ENCODE measurements at places on chromosomes 7 and 10.

DNA sequence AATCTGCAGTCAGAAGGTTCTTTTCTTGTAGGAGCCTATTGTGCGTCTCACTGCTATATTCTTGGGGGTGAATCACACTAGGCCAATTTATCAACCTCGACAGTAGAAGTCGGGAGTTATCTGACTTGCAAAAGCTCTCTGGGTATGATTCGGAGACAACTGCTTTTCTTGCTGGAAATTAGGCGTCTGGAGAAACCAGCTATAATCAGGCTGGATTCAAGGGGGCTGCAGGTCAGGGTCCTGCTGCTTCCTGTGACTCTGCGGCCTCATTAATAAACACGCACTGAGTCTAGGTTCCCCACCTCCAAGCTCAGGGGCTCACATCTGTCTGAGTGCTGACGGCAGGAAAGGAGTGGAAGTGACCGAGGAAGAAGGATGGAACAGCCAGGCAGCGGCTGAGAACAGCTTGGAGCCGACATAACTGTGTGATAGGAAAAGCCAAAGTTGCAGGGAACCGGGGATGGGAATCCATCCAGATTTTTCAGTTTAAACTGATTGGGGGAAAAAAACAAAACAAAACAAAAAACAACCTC lies 184.6 kb downstream of the FANK1 start:
- DNase-seq: no peak

- no peak for DNase-seq
These were observed 164.2 kb downstream of the HDAC9 start for GRCh38 chr7:18659746-18660145.

DNA sequence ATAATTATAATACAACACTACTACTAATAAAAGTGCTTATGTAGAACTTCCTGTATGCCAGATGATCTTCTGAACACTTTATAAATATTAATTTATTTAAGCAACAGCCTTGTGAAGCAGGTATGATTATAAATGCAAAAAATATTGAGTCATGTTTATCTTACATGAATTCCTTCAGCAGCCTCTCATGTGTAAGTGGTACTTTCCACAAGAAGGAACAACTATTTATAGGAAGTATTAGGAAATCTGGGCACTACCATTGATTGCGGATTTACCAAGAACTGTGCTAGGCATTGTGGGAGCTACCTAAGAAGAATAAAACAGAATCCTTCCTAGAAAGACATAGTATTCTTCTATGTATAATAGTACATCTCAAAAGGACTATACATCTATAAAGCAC lies 10.7 kb upstream of the STEAP4 start:
- no peak for DNase-seq

- DNase-seq: no peak
These were observed 3.1 kb upstream of the ADAM12 start for GRCh38 chr10:126391192-126391885.

- DNase-seq: no peak
These were observed 77.8 kb downstream of the TCF7L2 start for GRCh38 chr10:113027574-113028455.

DNA sequence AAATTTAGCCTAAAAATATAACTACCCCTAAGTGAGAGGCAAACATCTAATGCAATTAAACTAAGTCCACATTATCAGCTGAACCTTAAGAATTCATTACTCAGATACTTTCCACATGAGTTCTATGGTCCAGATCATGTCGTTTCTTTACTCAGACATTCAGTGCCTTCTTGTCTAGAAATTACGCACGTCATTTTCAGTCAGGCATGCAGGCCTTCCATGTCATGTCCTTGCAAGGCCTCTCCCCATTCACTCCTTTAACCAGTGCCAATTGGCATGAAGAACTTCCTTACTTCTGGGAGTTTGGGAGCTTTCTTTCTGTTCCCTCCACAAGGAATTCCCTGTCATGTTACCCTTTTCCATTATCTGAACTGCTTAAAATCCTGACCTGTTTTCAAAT lies 118.8 kb downstream of the NRP1 start:
- no peak for DNase-seq

- no peak for DNase-seq
These were observed 29.0 kb upstream of the OGDHL start for GRCh38 chr10:49791100-49791499.

- no peak for DNase-seq
These were observed 1.9 kb downstream of the MRPS33 start for GRCh38 chr7:141012696-141013344.

GRCh38 chr10:113059371-113059780 lies 109.3 kb downstream of the TCF7L2 start:
- no peak for DNase-seq

- no peak for DNase-seq
These were observed 30.3 kb downstream of the ARID5B start for GRCh38 chr10:61931620-61932332.

- DNase-seq: no peak
These were observed 31.9 kb downstream of the NEUROD6 start for GRCh38 chr7:31308652-31309051.

DNA sequence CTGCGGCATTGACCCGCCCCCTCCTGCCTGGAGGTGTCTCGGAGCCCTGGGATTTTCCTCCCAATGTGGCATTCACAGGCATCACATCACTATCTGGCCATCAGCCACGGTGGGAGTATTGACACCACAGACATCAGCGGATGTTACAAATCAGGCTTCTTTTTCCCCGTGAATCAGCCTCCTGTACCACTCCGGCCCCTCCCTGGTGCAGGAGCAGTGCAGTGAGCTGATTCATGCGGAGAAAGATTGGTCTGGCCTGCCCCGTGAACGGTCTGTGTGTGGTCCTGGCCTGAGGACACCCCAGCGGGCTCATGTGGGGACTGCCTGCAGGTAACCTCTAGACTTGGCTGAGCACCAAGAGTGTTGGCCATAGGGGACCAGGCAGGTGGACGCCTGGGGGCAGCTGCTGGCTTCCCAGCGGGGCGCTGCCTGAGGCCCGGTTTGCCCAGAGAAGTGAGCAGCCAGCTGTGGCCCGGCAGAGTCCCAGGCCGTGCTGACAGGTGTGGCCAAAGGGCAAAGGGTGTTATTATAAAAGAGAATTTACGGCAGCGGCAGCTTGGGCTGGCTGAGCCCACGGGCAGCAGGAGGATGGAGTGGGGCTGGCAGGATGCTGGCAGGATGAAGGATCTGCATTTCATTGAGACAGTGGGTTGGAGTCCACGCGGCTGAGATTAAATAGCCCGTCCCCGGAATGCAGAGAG lies 32.1 kb upstream of the GNA12 start:
- DNase-seq: no peak

GRCh38 chr7:179209-179681 lies 13.1 kb upstream of the FAM20C start:
- DNase-seq: no peak

DNA sequence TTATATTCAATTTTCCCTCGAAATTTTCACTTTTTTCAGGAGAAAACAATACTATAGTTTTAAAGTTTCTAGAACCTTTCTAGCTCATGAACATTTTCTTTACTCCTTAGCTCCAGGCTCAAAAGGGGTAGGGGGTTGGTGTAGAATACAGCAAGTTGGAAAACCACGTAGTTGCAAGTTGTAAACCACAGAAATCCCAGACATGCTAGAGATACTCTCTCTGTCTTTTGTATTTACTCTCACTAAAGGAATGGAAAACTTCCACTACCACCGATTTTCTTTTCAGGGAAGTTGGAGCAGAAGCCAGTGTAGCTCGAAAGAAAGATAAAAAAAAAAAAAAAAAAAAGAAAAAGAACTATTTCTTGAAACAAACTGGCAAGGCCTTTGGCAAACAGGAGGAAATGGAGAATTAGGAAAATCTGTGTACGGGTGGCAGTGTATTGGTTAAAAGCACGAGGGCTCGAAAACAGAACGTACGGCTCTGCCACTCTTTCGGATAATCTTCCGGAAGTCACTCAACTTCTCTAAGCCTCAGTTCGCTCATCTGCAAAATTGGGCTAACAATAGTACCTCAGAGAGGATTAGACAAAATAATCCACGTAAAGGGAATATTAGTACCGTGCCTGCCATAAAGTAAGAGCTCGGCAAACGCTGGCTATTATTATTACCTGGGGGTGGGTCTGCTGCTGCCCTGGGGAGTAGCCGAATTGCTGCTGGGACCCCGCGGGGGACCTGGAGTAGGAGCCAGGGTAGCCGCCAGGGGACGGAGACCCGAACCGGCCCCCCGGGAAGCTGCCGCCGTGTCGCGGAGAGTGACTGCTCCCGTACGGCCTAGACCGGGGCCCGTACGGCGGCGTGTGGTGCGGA lies 628 bp downstream of the MPLKIP start:
- DNase-seq: no peak

DNA sequence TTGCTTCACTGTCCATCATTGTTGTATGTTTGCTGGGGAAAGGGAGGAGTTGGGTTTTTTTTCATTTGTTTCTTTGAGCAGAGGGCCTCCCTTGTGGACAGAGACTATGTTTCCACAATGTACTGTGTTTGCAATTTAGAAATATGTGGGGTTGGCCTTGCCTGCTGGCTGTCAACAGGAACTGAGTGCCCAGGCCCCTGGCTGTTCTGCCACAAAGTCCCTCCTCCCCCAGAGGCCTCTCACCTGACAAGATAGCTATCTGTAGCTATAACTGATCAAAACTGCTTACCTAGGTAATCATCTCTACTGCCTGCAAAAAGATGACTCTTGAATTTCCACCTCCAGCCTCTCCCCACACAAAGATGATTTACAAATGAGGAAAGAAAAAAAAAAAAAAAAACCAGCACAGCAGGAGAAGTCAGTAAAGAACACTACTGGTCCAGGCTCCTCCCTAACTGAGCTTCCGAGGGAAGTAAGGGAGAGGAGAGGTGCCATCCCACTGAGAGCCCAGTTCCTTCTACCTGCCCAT lies 121.8 kb downstream of the SGMS1 start:
- DNase-seq: no peak

DNA sequence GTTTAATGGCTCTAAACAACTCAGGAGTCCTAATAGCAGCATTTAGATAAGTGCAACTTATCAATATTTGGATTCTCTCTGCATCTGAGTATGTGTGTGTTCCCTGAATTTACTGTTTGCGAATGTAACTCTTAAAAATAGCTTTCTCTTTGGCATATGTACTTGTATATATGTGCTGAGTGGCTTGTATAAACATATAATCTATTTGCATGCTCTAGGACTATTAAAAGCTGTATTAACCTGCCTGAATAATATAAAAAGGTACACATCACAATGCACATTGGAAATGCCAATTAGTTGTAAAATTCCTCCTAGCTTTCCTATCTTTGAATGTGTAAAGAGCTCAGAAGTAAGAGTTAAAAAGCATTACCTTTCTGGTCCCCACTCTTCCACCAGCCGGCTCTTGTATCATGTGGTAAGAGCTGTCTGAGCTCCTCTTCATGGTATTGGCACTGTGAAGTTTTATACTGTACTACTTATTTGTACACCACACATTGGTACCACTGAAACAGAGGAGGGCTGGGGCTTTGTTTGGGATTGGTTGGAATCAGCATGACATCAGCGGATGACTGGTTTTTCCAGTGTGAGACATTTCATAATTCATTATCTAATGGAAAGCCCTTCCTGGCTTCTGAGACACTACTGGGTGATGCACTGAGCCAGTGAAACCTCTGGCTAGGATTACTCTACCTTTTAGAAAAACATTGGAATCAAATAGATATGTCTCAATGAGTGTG lies at the start of gene INHBA:
Gene INHBA (minus strand): TSS at position 456 of the 737 bp plus-strand sequence. CDS start 2,716 bp downstream, outside the sequence.
- DNase-seq: no peak

DNA sequence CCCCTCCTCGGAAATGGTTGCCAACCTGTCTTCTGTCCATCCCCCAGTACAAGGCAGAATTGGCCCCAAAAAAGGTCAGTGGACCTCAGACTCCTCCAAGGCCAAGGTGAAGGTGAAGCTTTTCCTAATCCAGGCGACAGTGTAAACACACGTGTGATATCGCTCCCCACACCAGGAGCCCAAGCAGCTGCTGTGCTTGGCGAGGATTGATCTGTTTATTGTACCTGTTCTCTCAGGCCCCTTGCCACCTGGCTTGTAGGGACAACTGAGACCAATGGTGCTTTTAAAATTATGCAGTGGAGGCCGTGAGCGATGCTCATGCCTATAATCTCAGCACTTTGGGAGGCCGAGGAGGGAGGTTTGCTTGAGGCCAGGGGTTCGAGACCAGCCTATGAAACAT lies 66.1 kb upstream of the GTF2IRD1 start:
- no peak for DNase-seq

DNA sequence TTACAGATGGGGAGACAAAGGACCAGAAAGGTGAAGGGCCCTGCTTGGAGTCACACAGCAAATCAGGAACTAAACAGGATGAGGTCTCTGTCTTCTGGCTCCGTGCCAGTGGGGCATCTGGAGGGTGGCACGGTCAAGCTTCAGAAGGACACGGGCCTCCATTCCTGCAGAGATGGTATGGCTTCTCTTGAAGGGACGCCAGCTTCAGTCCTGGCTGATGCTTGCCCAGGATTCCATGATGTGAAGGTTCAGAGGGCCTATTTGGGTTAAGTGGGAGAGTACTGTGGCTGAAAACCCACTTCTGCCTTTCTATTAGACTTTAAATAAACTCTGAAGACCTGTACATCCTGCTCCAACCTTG lies 6.1 kb downstream of the RAMP3 start:
- no peak for DNase-seq

DNA sequence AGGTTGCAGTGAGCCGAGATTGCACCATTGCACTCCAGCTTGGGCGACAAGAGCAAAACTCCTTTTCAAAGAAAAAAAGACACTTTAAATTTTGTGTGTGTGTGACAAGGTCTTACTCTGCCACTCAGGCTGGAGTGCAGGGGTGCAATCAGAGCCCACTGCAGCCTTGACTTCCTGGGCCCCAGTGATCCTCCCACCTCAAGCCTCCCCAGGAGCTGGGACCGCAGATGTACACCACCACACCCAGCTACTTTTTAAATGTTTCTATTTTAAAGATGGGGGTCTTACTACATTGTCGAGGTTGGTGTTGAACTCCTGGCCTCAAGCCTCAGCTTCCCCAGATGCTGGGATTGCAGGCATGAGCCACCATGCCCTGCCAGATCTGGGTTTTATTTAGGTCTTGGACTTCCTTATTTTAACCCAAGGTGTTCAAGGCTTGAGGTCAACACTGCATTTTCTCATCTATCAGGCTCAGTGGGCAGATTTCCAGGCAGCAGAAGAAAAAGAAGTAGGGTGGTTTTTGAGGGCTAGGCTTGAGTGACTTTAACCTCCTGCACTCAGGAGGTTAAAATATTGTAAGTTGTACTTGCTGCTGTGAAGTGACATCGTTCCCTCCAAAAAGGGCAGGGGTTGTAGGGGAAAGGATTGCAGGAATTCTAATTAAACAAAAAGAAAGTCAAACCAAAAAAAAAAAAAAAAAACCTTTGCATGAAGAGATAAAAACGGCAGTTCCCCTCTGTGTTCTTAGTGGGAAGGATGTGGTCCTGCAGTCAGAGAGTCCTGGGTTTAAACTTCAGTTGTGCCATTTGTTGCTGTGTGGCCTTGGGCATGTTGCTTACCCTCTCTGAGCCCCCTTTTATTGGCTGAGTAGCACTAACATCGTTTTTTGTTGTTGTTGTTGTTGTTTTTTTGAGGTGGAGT lies 71.5 kb downstream of the CARD11 start:
- DNase-seq: no peak

DNA sequence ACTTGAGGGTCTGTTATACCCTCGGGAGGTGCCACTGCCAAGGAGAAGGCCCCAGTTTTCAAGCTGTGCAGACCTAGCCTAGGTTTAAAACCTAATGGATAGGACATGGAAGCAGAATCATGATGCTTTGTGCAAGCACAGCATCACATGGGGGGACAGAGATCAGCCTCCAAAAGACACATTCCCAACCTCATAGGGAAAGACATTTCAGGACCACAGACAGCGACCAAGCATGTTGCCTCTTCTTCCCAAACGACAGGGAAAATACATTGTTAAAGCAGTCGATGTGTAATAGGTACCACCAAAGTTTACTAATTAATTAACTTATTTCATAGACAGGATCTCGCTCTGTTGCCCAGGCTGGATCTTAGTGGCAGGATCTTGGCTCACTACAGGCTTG lies 573.9 kb downstream of the TCERG1L start:
- no peak for DNase-seq

- DNase-seq: no peak
These were observed 31.3 kb downstream of the CACUL1 start for GRCh38 chr10:118723466-118723865.

Data from SIG-M5 (cell line).